ENCODE measurements at places on chromosomes 13 and 19.
A peak's percentile ranks its signal among the peaks of the same experiment; 100 is the strongest.

DNA sequence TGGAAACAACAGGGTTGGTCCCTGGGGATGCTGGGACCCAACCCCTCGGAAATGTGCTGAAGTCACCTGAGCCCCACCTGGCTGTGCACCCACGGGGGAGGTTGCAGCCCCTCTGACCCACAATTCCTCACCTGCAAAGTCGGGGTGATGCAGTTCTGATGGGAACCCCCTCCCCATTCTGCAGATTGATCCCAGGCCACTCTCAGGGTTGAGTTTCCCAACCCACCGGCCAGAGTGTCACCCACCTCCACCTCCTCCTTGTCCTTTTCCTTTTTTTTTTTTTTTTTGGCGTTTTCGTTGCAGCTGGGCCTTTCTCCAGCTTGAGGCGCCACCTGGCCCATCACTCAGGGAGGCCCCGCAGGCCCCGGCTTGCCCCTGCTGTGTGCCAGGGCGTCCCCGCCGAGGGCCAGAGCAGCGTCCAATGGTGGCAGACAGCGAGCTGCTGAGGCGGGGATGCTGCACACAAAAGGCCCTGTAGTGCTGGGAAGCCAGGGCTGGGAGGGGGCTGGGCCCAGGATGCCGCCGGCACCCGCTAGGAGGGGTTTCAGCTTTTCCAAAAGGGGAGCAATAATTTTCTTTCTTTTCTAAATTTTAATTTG, 4.6 kb downstream of the PIK3R2 start:
- peak; percentile 29 for DNase-seq

GRCh38 chr13:61727767-61728166, 312.1 kb upstream of the PCDH20 start:
- DNase-seq, result no peak

- no peak for DNase-seq
Measured at GRCh38 chr13:38577048-38577447, 109.8 kb upstream of the FREM2 start.

DNA sequence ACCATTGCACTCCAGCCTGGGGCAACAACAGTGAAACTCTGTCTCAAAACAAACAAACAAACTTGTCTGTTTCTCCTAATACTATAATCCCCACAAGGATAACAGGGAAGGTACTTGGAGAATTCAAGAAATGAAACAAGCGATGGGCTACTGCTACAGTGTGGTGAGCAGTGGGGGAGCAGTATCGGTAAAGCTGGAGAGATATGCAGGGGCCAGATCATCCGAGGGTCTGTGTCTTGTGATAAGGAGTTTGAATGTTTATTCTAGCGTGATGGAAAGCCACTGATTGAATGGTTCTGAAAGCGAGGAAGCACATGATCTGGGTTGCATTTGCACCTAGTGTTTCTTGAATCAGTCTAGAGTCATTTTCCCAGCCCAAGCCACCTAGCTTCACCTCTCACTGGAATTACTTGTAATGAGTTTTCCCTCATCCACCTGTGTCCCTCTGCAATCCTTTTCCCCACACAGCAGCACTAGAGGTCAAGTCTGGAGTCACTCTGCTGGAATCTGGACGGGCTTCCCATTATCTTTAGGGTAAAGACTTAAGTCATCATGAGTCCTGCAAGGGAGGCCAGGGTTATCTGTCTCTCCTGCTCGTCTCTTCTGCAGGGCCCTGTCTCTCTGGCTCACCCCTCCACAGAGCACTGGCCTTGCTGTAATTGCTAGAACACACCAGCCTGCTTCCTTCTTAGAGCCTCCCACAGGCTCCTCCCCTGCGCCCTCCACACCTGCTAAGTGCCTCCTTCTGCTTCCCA, 162.3 kb downstream of the KLF5 start:
- no peak for DNase-seq

GRCh38 chr13:41905600-41906254, 55.2 kb downstream of the VWA8 start:
- no peak for DNase-seq

GRCh38 chr13:103188713-103189326, 122.6 kb upstream of the SLC10A2 start:
- no peak for DNase-seq

DNA sequence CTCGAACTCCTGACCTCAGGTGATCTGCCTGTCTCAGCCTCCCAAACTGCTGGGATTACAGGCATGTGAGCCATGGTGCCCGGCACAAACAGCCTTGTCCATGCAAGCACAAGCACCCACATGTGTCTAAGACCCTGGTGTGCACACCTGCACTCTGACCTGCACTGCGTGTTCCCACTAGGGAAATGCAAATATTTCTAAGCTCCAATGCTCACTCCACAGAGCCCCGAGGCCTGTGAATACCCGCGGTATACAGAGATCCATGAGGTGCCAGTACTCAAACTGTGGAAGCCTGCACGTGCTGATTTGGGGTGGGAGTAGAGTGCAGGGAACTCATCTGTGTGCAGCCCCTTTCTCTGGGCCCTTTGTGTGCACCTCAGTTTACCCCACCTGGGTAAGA, 14.7 kb downstream of the GADD45B start:
- no peak for DNase-seq

- no peak for DNase-seq
Measured at GRCh38 chr13:75327135-75327510, 154.8 kb downstream of the TBC1D4 start.

DNA sequence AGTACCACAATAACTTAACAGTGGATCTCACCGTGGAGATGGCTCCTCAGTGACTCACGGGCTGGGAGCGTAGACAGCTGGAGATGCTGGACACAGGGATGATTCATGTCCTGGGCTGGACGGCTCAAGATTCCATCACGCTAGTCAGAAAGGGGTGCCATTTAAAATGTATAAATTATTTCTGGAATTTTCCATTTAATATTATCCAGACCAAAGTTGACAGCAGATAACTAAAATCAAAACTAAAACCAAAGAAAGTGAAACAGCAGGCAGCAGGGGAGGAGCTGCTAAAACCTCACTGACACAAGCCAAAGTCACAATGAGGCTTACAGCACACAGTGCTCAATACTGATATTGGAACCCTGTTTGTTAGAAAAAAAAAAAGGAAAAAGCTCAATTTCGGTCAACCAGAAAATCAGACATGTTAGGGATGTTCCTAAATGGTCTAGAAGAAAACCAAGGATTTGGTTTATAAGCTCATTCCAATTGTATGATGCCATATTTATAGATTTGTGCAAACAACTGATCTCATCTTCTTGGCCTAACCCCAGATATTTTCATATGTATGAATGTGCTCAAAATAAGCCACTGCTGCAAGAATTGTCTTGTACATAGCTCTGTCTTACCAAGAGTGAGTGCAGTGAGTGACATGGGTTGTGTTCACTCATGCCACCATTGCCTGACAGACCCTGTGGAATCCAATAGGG, 111.8 kb downstream of the SACS start:
- no peak for DNase-seq

GRCh38 chr19:54614726-54615125, 15.6 kb upstream of the LILRB1 start:
- no peak for DNase-seq

DNA sequence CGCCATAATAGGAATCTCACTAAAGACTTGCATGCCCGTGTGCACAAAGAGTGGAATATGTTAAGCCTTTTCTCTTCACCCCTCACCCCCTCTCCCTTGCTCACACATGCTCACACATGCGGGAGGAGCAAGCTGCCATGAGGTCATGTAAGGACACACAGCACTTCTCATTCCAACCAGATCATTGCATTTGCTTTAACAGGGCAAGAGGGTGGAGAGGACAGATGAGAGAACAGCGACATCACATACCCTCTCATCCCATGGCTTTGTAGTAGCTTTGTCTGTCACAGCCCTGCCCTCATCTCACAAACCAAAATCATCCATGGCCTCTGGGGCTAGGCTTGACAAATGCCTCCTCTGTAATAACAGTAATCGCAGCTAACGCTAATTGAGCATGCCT, 145.6 kb upstream of the FRY start:
- no peak for DNase-seq

DNA sequence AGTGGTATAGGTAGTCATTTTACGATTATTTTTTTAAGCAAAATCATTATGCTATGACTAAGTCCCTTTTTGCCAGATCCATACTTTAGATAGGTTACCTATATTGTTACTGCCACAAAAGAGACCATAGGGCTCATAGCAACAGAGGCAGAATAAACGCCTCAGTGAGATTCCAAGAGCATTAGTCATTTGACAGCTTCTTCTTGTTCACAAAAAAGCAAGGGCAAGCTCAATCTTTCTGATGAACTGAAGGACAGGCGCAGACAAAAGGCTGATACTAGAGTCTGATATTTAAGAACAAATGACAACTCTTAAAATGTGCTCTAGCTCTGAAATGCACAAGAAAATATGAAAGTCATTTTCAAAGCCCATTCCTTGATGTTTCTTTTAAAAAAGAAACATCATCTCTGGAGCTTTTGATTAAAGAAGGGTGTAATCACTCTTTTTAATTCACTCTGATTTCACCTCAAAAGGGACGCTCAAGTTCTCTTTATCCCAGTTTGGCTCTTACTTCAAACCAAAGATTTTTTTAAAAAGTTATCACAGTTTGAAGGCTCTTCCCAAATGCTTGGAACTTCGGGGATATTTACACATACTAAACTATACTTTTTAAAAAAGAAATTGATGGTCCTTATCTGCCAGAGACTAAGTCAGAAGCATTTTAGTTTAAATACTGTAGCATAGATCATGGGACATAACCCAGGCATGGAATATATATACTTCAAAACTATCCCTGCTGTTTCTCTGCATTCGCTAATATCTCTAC, 187.2 kb downstream of the EFNB2 start:
- no peak for DNase-seq

- DNase-seq, result no peak
Measured at GRCh38 chr13:29905845-29906244, 55.4 kb upstream of the UBL3 start.

- DNase-seq, result no peak
Measured at GRCh38 chr13:110651271-110651670, 35.9 kb downstream of the NAXD start.
